CMK (cell line): ENCODE measurements at places on chromosomes 6 and 20.
A peak's percentile ranks its signal among the peaks of the same experiment; 100 is the strongest.

DNA sequence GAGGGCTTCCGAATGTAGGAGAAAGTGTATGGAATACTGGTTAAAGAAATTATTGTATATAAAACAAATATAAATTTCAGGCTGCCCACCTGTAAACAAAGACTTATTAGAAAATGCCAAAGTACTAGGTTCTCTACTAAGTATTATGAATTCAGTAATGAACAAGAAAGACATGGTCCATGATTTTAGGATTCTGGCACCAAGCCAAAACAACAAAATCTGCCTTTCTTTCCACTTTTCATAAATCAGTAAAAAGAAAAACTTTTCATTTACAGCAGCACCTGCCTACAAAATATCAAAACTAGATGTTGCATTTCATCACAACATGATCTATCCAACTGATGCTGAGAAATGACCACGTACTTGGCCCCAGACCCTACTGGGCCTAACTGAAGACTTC, 14.5 kb upstream of the SNRPB start:
- no peak for DNase-seq

DNA sequence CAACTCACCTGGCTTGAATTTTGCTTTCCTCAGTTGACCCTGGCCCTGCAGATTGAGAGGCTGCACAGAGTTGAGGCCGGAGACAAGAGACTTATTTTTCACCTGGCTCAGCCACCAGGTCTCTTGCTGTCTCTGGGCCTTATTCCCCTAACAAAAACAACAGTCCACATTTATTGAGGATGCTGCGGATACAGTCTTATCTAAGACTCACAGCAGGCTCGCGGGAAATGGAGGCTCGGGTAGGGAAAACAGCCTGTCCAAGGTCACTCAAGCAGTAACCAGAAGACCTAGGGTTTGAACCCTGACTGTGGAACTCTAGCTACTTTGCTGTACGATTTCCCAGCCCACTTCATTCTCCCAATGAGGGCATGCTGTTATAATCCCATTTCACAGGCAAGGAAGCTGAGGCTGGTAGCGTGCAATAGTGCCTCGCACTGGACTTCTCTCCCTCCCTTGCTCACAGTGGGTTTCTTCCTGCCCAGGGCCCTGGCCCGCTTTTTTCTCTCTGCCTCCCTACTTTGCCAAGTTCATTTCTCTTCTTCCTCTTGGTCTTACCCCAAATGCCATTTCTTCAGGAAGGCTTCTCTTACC, 57.7 kb downstream of the RBM38 start:
- no peak for DNase-seq

GRCh38 chr6:90658497-90658896, 71.6 kb upstream of the MAP3K7 start:
- DNase-seq = no peak

DNA sequence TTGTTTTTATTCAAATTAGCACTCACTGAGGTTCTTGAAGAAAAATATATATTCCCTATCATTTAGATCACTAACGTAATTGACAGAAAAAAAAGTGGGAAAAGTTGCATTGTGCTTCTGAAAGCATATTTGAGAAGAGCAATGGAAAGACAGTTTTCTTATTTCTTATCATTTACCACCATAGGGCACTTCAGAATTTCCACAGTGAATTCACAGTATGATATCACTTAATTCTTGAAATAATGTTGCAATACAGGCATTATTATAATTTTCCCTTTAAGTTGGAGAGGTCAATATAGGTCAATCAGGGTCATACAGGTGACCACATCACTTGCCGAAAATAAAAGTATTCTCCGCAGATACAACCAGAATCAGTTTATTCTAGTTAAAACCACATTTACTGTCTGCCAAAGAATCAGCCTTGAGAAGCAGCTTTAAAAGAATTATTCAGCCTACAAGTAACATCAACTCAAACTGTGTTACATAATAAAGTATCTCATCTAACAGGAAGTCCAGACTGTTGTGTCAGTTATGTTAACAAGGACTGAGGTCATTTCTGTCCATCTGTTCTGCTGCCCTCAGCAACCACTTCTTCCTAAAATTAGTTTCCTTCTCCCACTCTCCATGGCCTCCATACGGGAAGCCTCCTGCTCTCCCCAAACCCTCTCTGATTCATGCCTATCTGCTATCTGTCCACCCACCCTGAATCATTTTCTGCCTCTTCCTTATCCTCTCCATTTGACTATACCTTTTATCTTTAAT, 121.2 kb downstream of the SIM1 start:
- DNase-seq = no peak

GRCh38 chr6:43120944-43121913, 45.1 kb downstream of the PTK7 start:
- no peak for DNase-seq

- no peak for DNase-seq
Measured at GRCh38 chr6:21595285-21596144, 2.0 kb downstream of the SOX4 start.

- DNase-seq = no peak
Measured at GRCh38 chr20:61524951-61525666, 273.0 kb downstream of the CDH4 start.

GRCh38 chr20:53389516-53390300, 203.9 kb downstream of the ZNF217 start:
- no peak for DNase-seq

DNA sequence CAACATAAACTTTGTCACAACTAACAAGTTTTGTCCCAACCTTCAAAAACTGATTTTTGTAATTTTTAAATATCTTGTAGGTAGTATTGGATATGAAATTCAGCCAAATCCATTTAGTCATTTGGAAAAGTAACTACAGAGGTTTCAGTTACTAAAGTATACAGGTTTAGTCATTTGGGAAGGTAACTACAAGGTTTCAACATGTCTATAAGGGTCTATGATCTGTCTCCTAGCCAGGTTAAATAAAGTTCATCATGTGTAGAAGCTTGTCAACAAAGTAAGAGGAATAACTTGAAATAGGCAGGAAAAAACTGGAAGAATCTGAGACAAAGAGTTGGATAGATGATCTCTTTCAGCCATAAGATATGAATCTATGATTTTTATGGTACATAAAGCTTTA, 229.8 kb downstream of the COL12A1 start:
- DNase-seq = no peak

- DNase-seq = no peak
Measured at GRCh38 chr20:53592992-53593465, 610 bp downstream of the ZNF217 start.

DNA sequence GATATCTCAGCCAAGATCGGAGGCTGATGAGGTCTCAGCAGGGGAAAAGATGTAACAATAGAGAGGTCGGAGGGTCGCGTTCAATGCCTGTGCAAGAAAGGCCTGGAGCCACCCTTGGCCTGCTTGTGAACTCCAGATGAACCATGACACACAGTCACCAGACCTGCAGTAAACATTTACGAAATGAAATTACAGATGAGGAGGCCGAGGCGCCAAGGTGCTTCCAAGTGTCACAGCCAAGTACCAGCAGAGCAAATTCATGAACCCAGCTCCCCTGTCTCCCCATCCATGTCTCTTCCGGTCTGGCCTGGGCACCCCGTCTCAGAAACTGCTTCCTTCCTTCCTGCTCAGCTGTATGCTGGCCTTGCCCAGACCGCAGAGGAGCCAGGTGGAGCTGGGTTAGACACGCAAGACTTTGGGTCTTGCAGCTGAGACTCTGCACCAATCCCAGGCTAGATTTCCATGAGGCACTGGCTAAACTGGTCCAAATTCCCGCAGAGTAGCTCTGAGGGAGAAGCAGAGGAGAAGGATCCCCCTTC, 48.1 kb downstream of the CHMP4B start:
- DNase-seq = peak; percentile 33

- DNase-seq = no peak
Measured at GRCh38 chr6:34059914-34060313, 86.0 kb downstream of the GRM4 start.

DNA sequence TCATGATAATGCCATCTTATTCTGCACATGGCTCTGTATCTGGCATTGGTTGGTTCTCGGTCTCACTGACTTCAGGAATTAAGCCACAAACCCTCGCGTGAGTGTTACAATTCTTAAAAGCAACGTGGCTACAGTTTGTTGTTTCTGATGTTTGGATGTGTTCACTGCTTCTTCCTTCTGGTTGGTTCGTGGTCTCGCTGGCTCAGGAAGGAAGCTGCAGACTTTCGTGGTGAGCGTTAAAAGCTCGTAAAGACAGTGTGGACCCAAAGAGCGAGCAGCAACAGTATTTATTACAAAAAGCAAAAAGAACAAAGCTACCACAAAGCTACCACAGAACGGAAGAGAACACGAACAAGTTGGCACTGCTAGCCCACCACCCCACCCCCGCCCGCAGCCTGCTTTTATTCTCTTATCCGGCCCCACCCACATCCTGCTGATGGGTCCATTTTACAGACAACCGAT, 51.1 kb downstream of the MYLIP start:
- DNase-seq = peak; percentile 62

- DNase-seq = no peak
Measured at GRCh38 chr6:143840595-143841265, 2.4 kb upstream of the LTV1 start.

DNA sequence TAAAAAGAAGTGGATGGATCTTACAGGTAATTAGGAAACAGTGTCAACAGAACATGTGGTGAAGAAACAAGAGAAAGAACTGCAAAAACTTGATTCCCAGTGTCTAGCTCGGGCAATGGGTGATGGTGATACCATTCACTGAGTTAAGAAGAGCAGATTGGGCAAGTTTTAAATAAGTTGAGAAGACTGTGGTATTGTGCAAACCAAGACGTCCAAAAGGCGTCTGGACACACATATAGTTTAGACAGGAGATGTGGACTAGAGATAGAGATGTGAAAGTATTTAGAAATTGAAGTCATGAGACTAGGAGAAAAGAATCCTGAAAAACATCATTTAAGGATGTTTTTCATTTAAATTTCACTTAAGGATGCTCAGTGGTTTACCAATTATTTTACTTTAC, 53.9 kb downstream of the CDK19 start:
- no peak for DNase-seq

DNA sequence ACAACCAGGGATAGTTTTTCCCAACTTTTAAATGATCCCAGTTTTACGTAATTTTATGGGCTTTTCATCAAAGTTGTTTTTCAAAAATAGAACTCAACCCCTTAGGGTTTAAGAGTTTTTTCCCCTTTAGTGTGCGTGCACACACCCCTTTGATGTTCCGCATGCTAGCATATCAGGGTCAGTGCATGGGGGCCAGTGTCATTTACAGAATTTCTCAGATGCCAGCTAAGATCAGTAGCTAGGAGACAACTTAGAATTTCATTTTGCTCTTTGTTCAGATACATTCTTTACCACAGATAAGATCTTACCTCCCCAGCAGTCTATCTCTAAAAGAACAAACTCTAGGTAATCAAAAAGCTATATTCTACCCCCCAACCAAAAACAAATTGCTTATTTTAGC, 238.5 kb upstream of the SASH1 start:
- no peak for DNase-seq

- no peak for DNase-seq
Measured at GRCh38 chr6:30719356-30719755, 796 bp upstream of the TUBB start.
